ENCODE measurements at places on chromosomes 12 and 14.

- no peak for DNase-seq
These were observed 50.5 kb downstream of the B4GALNT3 start for GRCh38 chr12:510071-510825.

DNA sequence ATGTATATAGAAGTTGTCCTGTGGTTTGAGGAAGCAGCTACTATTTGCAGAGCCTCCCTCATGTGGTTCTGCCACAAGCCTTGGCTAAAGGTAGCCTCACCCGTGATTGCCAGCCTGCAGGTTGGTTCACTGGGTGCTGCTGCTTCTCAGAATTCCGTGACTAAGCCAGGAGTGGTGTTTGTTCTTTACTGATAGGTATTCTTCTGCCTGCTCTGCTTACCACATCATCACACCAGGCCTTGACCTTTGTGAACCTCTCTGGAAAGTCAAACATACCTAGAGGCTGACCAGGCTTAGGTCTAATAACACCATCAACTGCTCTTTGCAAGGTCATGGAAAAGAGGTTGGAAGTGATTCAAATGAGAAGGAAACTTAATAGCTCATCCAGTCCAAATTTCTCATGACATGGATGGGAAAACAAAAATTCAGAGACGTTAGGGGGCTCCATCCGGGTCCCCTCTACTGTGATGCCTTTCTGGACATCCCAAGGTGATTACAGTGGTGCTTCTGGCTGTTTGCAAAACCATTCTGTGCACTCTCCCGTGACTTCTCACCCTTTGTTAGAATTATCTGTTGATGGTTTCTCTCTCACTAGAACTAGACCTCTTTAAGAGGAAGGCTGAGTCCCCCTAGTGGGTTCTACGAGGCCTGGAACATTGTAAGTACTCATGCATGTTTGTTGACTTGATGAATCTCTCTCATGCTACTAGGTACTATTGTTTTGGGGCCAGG is 8.5 kb upstream of the SOCS2 start:
- no peak for DNase-seq

- DNase-seq: no peak
These were observed 36.3 kb upstream of the PPM1A start for GRCh38 chr14:60212503-60213371.

DNA sequence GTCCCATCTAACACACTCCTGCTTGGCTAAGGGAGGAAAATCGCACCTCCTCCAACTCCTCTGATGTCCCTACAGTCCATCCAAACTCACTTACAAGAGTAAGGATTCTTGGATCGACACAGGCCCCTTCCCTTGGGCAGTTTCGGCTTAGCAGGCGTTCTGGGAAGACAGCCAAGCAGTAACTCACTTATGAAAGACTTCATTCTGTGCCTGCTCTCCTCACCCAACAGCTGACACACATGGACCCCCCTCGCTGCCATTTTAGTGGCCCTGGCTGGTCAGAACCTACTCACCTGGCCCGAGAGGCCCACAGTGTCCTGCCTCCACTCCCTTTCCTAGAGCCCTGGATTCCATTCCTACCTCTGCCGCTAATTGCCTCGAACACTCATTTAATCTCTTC is 52.3 kb upstream of the BCL2L14 start:
- no peak for DNase-seq

DNA sequence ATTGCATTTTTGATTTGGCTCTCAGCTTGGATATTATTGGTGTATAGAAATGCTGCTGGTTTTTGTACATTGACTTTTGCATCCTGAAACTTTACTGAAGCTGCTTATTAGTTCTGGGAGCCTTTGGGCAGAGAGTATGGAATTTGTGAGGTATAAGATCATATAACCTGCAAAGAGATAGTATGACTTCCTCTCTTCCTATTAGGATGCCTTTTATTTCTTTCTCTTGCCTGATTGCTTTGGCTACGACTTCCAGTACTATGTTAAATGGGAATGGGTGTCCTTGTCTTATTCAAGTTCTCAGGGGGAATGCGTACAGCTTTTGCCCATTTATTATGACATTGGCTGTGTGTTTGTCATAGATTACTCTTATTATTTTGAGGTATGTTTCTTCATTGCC is 23.5 kb downstream of the SCFD1 start:
- no peak for DNase-seq

GRCh38 chr14:59691266-59691665 is 114.7 kb upstream of the CCDC175 start:
- no peak for DNase-seq

GRCh38 chr14:60506985-60507829 is 1.7 kb upstream of the SIX6 start:
- no peak for DNase-seq

GRCh38 chr12:3139760-3140159 is 62.6 kb downstream of the TSPAN9 start:
- no peak for DNase-seq

GRCh38 chr12:103821773-103822172 is 19.3 kb downstream of the NT5DC3 start:
- no peak for DNase-seq

GRCh38 chr12:14841761-14842160 is 1.6 kb downstream of the ART4 start:
- no peak for DNase-seq

DNA sequence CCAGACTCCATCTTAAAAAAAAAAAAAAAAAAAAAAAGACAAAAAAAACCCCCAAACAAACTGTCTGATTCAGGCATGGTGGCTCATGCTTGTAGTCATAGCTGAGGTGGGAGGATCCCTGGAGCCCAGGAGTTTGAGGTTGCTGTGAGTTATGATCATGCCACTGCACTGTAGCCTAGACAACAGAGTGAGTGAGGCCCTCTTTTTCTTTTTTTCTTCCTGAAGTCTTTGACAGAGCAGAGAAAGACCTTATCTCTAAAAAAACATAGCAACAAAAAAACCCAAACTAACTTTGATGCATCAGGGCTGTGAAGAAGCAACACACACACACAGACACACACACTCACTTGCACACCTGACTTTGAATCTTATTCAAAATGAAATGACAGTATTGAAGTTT is 7.7 kb upstream of the AMN1 start:
- DNase-seq: no peak

GRCh38 chr12:132262256-132263060 is 66.9 kb downstream of the GALNT9 start:
- no peak for DNase-seq

DNA sequence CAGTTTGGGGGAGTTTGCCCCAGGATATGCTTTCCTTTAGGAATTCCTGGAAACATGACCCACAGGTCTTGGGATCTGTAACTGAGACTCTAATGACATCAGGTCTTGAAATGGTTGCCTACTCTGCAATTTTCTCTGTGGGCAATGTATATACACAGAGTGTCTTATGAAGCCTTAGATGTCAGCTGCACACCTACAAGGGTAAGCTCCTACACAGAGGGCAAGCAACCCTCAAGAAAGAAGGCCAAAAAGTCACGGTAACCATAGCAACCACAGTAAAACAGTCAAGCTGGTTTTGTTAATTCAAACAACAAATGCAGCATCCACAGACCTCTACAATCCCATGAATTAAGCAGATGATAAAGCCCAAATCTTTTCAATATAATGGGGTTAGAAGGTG is 293.0 kb downstream of the SSPN start:
- no peak for DNase-seq

DNA sequence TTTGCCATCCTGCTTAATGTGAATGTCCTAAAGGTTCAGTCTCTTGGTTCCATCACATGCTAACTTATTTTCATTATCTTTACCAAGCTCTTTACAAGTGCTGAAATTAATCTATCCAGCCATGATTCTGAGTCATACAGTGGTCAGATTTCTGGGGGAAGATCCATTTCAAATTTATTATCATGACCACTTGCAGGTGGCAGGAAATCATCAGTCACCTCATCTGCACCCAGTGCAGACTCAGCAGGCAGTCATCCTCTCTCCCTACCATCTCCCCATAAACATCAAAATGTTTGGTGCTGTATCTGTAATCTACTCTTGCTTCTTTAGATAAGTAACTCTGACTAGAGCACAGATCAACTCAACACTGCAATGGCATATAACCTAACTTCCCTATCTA is 23.5 kb downstream of the ATG14 start:
- DNase-seq: no peak

- no peak for DNase-seq
These were observed 228.9 kb upstream of the EGLN3 start for GRCh38 chr14:34179727-34180126.

DNA sequence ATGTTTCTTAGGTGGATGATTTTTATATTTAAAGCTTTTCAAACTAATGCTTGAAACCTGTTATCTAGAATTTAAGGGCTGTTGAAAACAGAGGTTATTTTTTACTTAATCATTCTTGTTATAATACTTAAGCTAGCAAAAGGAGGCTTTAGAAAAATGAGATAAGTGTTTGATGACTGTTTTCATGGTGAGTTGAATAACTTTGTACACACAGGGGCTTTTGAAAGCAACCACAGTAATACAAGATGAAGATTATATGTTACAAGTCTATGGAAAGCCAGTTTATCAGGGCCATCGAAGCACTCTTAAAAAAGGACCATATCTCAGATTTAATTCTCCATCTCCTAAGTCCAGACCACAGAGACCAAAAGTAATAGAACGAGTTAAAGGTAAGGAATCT is 33.3 kb downstream of the KIAA0586 start:
- no peak for DNase-seq

GRCh38 chr12:93234641-93235040 is 143.1 kb upstream of the NUDT4 start:
- no peak for DNase-seq

- DNase-seq: no peak
These were observed 133.8 kb downstream of the BCAT1 start for GRCh38 chr12:24815114-24815423.

GRCh38 chr12:118034429-118035189 is 18.1 kb downstream of the RFC5 start:
- DNase-seq: no peak

GRCh38 chr14:102499401-102500157 is 10.0 kb downstream of the ANKRD9 start:
- no peak for DNase-seq

GRCh38 chr12:104314242-104314614 is 10.7 kb downstream of the EID3 start:
- no peak for DNase-seq

GRCh38 chr14:104705340-104706047 is 16.1 kb downstream of the INF2 start:
- DNase-seq: no peak

GRCh38 chr14:88910386-88910785 is 85.9 kb downstream of the TTC8 start:
- no peak for DNase-seq

GRCh38 chr14:95155045-95155444 is 2.3 kb downstream of the DICER1 start:
- no peak for DNase-seq

- no peak for DNase-seq
These were observed 295.2 kb upstream of the SRRM4 start for GRCh38 chr12:118685983-118686607.

DNA sequence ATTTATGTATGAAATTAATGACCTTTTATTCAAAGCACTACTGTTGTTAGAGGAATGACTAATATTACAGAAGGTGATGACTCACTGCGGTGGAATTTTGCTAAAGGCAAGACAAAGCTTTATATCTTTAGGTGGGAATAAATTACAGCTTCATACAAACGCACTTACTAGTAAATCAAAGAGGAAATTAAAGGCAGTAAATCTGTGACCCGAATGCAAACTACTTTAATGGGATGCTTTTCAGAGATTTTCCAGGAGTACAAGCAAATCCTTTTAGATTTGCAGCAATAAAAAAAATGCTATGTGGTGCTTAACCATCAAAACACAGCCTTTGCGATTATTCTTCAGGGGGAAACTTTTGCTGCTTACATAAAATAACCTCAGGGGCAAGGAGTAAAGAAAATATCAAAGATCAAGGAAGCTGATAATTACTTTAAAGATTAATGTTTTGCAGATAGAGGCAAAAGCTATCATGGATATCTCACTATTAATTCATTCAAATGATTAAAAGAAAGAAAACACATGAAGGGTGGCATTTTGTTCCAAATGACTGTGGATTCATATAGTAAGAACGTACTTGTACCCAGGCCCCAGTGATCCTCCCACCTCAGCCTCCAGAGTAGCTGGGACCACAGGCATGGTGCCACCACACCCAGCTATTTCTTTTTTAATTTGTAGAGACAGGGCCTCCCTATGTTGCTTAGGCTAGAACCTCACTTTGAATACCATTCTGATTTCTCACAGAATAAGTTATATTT is 98.9 kb downstream of the DENND5B start:
- DNase-seq: no peak

DNA sequence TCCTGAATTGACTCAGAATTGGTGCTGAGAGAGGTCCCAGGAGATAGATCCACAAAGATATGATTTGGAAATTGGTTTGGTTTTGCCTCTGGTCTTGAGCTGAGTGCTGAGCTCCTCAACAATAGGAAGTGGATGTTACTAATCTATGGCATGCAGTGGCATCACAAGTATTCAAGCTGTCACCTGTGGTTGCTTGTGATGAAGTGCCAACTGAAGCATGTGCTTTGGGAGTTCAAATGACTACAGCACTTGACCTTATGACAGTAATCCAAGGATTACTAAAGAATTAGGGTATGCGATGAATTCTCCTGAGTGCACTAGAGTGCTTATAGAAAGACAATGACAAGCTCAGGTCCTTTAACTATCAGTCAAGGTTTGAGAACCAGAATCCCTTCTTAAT is 406.2 kb downstream of the NOVA1 start:
- no peak for DNase-seq

- DNase-seq: no peak
These were observed 417.6 kb downstream of the NAV3 start for GRCh38 chr12:78248321-78248720.

GRCh38 chr14:104461676-104462449 is 117.7 kb upstream of the C14orf180 start:
- no peak for DNase-seq

- DNase-seq: no peak
These were observed 43.7 kb upstream of the HECTD1 start for GRCh38 chr14:31251028-31251958.

- DNase-seq: no peak
These were observed 3.4 kb downstream of the ACYP1 start for GRCh38 chr14:75060420-75060819.

GRCh38 chr12:108722463-108722862 is 8.9 kb downstream of the CORO1C start:
- no peak for DNase-seq

GRCh38 chr14:68949601-68949965 is 29.5 kb downstream of the ACTN1 start:
- DNase-seq: no peak

DNA sequence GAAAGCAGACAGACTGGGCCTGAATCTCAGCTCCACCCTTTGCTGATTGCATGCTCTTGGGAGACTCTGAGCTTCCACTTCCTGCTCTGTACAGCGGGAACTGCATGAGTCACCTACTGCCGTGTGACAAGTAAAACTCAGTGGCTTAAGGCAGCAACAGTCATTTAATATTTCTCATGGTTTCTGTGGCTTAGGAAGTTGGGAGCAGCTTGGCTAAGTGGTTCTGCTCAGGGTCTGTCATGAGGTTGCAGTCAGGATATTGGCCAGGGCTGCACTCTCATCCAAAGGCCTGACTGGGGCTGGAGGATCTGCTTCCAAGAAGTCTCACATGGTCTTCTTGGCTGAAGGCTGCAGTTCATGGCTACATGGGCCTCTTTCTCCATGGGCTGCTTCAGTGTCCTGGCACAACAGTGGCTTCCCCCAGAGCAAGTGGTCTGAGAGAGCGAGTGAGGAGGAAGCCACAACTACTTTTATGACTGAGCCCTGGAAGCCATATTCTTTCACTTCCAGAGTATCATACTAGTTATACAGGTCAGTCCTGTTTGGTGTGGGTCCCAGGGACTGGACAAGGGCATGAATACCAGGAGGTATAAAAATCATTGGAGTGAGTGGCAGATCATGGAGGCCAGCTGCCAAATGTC is 49.7 kb downstream of the FAM222A start:
- DNase-seq: no peak
